ENCODE measurements at places on chromosomes 7 and 10.

GRCh38 chr7:143518521-143518920 lies 40.8 kb downstream of the TAS2R41 start:
- DNase-seq, result no peak

DNA sequence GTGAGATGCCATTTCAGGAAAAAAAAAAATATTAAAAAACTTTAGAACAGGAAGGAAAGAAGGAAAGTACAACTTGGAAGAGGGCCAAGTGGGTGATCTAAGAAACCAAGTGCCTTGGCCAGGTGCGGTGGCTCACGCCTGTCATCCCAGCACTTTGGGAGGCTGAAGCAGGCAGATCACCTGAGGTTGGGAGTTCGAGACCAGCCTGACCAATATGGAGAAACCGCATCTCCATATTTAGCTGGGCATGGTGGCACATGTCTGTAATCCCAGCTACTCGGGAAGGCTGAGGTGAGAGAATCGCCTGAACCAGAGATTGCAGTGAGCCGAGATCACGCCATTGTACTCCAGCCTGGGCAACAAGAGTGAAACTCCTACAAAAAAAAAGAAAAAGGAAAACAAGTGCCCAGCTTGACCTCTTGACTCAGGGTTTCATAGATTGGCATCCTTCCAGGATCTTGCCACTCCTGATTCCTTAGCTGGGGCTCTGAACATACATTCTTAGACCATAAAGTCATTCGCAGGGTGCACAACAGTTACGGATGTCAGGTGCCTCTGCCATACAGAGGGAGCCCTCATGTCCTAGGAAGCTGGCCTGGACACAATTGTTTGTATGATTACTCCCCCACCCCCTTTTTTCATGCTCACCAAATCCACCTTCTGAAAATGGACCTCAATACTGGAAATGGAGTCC lies 2.1 kb upstream of the GUSB start:
- no peak for DNase-seq

DNA sequence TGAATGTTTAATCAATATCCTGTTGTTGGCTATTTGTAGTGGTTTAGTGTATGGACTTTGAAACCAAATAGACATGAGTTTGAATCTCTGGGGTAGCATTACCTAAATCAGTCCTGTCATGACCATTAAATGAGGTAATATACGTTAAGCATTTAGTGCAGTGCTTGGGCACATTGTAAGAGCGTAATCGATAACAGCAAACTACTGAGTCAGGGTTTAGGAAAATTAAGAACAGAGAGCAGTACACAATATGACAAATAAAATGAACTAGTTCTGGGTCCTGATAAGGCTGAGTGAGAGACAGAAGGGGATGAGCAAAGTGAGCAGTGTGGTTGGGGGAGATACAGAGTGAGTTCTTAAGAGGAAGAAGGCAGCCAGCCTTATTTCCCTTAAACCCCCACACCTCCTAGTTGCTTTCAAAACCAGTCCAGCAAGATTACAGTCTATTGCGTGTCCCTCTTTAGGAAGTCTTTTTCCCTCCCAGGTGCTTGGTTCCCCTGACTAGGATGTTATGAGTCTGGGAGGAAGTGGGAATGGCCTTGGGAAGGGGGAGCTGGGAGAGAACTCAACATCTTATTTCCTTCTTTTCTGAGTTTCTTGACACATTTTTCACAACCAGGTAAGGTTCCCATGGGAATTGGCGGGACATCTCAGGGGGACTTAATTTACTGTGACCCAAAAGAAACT lies 171.0 kb downstream of the SND1 start:
- DNase-seq, result no peak

GRCh38 chr10:25564351-25564750 lies 369.7 kb upstream of the MYO3A start:
- DNase-seq, result no peak

GRCh38 chr7:34696415-34696814 lies 38.4 kb downstream of the NPSR1 start:
- DNase-seq, result no peak

GRCh38 chr10:585502-585901 lies 104.0 kb downstream of the DIP2C start:
- DNase-seq, result no peak

DNA sequence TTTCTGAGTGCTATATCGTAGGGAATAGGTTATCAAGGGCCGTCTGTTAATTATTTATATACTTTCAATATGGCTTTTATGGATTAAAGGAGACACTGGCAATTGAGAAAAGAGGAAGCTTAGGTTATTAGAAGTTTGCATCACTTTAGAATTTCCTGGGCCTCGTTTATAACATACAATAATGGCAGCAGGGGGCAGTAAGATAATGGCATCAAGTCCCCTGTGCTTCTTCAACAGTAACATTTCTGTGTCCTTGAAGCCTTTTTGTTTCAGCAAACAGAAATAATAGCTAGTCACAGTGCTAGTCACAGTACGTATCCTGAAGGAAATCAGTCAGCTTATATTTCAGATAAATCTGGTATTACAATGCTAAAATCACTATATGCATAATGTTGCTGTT lies 41.9 kb downstream of the SPAM1 start:
- no peak for DNase-seq

- DNase-seq, result no peak
Observed at GRCh38 chr7:3259711-3260400, 41.2 kb upstream of the SDK1 start.

DNA sequence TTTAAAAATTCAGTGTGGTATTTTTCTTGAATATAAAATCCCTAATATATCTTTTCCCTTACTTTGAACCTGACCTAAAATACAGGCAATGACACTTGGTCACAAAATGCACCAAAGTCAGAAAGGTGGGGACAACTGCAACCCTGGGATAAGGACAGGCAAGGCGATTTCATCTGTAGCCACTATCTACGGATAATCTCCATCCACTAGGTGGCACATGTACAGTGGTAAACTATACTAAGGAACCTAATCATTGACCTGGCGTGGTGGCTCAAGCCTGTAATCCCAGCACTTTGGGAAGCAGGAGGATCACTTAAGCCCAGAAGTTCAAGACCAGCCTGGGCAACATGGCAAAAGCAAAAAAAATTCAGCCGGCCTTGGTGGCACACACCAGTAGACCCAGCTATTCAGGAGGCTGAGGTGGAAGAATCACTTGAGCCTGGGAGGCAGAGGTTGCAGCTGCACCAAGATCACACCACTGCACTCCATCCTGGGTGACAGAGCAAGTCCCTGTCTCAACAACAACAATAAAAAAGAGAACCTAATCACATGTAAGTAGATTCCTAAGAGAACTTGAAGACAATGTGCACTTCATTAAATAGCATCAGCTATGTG lies 98.9 kb downstream of the KMT2C start:
- peak; percentile 10 for DNase-seq

DNA sequence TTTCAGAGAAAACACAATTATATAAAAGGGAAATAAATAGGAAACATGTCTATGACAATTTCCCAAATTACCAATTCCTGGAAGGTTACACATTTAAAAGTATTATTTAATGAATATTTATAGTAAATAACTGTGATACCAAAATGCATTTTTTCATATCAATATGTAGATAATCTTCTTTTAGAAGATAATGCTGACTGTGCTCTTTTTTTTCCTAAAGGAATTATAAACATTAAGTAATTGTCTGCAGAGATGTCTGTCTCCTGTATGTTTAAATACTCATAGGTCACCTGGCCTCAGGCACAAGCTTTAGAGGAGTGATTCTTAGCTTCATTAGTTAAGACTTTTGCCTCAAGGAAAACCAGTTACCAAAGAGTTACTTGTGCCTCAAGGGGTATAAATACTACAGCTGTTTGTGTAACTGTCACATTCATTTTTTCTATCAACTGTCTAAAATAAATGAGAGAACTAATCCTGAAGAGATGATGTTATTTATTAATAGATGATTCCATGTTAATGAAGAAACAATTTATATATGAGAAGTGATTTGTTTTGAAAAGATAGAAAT lies 77.1 kb downstream of the DNAJC1 start:
- no peak for DNase-seq

- no peak for DNase-seq
Observed at GRCh38 chr10:48802611-48803071, 118.0 kb downstream of the WDFY4 start.

- DNase-seq, result peak; percentile 23
Observed at GRCh38 chr10:12042409-12042796, 206 bp downstream of the UPF2 start.

DNA sequence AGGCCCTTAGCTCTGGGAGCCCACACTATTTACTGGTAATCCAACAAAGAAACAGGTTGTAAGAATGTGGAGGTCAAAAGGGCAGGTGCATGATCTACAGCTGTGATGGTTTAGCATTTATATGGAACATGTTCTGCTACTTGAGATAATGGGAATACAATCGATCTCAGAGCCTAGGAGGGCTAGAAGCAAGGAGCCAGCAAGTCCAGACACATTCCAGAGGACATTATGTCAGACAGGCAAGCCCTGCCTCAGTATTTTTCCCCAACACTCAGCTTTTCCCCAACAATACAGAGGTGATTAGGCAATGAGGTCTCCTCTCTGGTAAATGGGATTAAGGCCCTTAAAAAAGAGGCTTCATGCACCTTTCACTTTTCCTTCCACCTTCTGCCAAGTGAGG lies 21.4 kb upstream of the GNAT3 start:
- no peak for DNase-seq

GRCh38 chr7:5283421-5284303 lies 919 bp downstream of the SLC29A4 start:
- no peak for DNase-seq

GRCh38 chr7:73446682-73447081 lies 13.1 kb downstream of the FZD9 start:
- no peak for DNase-seq

DNA sequence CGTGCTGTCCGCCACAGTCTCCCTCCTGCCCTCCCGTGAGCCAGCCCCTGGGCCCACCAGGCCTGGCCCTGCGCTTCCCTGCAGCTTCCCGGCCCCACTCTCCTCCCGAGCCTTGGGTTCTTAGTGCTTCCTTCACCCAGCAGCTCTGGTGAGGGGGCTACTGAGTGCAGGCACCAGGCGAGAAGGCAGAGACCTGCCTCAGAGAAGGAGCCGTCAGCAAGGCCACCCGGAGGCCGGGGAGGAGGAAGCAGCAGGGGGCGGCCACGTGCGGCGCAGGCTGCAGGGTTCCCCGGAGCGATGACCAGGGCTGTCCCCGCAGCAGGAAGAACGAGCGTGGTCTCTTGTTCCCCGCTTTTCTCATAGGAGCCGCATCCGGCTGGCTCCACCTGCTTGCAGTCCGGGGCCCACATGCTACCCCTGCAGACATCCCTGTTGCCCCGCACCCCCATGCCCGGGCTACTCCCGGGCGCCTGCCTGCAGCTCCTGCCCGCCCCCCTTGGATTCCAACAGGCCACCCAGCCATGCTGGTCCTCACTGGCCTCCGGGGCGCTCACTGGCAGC lies 20.5 kb downstream of the YKT6 start:
- no peak for DNase-seq

DNA sequence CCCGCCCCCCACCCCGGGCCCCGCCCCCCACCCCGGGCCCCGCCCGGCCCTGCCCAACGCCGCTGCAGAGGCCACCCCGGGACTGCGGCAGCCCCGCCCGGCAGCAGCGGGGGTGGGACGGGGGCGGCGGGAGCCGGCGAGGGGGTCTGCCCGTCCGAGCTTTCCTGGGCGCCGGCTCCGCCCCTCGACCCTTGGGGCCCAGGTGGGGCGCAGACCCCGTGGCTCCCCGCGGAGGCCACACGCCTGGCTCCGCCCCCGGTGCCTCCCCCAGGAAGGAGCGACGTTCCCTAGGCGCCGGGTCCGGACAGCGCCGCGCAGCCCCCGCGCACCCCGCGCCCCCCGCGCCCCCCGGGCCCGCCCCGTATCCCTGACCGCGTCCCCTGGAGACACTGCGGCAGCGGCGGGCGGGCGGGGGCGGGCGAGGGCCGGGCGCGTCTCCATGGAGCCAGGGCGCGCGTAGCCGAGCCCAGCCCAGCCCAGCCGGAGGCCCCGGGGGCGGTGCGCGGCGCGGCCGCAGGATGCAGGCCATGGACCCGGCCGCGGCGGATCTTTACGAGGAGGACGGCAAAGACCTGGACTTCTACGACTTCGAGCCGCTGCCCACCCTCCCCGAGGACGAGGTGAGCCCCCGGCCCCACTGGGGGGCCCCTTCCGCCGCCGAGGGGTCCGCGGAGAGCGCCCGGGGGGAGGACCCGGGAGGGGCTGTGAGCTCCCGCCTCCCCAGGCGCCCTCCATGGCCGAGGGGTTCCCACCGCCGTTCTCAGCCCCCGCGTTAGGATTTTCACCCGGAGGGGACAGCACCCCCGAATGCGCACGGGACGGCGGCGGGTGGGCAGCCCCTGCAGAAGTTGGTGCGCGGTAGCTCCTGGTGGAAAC lies at the start of gene KNDC1:
Gene KNDC1 (plus strand): TSS at position 270 of the 876 bp plus-strand sequence. CDS start 249 bp downstream, at position 519.
- no peak for DNase-seq

DNA sequence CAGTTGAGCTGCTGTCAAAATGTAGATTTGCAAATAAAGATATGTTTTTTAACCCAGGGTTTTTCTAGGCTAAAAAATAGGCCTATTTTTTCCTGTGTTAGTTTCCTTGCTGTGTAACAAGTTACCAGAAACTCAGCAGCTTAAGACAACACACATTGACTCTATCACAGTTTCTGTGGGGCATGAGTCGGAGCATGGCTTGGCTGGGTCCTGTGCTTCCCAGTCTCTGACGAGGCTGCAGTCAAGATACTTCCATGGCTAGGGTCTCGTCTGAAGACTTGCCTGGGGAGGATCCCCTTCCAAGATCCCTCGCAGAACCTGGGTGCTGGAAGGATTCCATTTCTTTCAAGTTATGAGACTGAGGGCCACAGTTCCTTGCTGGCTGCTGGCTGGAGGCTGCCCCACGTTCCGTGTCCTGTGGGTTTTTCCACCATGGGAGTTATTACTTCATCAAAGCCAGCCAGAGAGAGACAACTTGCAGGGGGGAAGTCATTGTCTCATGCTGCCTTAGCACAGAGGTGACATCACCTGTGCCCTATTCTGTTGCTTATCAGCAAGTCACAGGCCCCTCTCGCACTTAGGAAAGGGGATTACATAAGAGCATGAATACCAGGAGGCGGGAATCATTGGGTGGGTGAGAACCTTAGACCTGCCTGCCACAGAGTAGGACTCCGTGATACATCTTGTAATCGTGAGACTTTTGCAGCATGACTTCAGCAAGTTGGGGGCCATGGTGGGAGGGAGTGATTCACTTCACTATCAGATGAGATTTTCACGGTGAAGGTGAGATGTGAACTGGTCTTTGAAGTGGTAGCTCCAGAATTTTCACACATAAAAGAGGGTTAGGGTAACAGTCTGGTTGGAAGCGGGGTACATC lies 77.9 kb downstream of the CCNY start:
- DNase-seq, result no peak

DNA sequence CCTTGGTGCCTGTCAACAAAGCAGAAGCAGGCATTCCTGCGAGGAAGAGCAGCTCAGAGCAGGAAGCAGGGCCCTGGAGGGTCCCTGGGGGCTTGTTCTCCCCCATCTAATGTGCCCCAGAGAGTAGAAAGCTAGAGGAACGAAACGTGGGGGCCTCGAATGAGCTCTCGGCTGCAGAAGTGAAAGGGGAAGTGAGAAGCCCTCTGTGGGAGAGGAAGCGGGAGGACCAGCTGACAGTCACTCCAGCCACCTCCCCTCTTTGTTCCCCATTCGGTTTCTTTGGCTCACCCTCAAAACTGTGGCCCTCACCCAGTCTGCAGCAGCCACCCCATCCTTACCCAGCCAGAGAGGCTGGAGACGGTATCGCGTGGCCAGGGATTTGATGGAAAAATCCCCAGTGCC lies 25.0 kb downstream of the C10orf105 start:
- no peak for DNase-seq
